Left ventricle myocardium inferior (tissue), 1 donor: ENCODE measurements at places on chromosomes 6 and 20. TPM values are rescaled to one million over a fixed set of nuclear protein-coding genes. Genes with fewer than 3 reads are reported as not detected.

DNA sequence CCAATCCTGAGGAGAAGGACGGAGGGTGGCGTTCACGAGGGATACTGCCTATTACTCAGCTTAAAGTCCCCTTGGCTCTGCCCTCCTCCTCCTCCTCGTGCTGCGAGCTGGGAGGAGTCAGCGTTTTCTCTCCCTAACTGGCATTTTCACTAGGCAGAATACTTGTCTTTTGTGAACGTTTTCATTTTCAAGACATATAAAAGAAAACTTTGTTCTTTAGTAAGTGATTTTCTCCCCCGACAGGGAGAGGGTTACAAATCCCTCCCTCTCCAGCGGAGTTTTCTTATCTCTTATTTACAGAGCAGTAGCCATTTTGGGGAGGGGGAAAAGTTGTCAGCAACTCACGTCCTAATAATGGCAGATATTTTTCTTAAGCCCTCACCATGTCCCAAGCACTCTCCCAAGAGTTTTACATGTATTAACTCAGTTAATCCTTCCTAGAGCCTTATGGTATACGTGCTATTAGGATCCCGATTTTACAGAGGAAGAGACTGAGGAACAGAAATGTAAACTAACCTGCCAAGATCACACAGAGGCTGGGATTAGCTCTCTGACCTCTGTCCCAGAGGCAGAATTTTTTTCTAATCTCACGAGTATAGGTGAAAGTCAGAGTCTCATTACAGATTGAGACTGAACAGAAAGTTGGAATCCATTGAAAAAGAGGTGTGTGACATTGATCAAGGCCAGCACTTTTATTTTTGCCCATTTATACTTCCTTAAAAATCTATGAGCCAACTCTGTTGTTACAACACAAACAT, 30.0 kb upstream of the ZNF217 start:
- H3K27ac ChIP-seq, result peak overlapping the region; percentile 92
- H3K4me1 ChIP-seq, result peaks cover 36% of the 10 kb centered on the region
- DNase-seq, result peak; percentile 56
- no peaks in the 10 kb centered on the region for H3K36me3 ChIP-seq
- H3K27me3 ChIP-seq, result no peaks in the 10 kb centered on the region

DNA sequence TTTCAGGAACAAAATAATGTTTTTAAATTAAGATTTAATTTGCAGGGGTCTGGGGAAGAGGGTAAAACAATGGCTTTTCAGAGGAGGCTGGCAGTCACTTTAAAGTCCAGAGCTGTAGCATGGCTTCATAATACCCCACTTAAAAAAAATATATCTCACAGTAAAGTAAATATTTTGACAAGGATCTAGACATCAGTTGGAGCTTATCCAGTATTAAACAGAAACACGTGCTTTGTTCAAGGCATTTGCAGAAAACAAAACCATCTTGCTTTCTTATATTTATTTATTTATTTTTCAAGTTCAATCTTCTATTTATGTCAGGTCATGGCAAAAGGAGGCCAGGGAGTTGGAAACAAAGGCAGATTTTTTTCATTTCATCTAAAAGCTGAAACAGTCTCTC, 53.3 kb upstream of the PRL start:
- no peaks in the 10 kb centered on the region for H3K27me3 ChIP-seq
- H3K36me3 ChIP-seq, result no peaks in the 10 kb centered on the region
- H3K27ac ChIP-seq, result no peak overlapping the region
- no peak for DNase-seq

SLC22A23 gene
- 7.0 TPM for total RNA-seq

- peaks cover 25% of the 10 kb centered on the region for H3K27me3 ChIP-seq
- DNase-seq, result no peak
- H3K27ac ChIP-seq, result no peak overlapping the region
- H3K36me3 ChIP-seq, result no peaks in the 10 kb centered on the region
- H3K4me1 ChIP-seq, result peaks cover 11% of the 10 kb centered on the region
Observed at GRCh38 chr20:25140968-25141367, 54.5 kb upstream of the ENTPD6 start.

OPRM1 gene
- not detected for total RNA-seq

DNA sequence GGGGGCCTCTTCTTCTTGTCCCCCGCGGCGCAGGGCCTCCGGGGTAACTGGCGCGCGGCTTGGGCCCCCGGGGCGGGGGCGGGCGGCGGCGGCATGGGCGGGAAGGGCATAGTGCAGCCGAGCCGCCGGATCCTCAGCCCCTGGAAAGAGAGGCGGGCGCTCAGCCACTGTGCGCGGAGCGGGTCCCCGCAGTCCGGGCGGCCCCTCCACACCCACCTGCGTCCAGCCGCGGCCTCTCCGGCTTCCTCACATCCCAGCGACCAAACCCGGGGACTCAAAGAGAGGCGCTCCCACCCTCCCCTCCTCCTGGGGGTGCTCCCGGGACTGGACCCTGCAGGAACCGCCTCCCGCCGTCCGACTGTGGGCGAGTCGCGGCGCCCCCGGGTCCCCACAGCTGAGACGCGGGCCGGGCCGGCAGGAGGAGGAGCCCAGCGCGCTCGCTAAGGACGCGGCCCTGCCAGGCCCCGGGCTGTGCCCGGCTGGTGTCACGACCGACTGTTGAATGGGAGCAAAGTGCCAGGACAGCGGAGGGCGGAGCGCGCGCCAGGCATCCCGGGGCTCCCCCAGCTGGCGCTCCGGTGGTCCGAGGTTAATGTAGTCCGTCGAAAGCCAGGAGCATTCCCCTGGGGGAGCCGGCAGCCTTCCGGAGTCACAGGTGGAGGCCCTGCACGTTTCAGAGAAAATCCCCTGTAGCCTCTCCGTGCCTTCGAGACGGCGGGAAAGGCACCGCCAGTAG, at the start of gene PRR18:
TSS of gene PRR18 (minus strand) at position 360 of the 736 bp plus-strand sequence. CDS start at position 110, 250 bp downstream.
- no peak within 1 kb of the TSS for H3K27ac ChIP-seq
- H3K27me3 ChIP-seq, result peaks cover 75% of the 10 kb centered on the region
- H3K36me3 ChIP-seq, result no peaks in the 10 kb centered on the region
- no peak for DNase-seq

KCNK15 gene
- 0.33 TPM for total RNA-seq

DNA sequence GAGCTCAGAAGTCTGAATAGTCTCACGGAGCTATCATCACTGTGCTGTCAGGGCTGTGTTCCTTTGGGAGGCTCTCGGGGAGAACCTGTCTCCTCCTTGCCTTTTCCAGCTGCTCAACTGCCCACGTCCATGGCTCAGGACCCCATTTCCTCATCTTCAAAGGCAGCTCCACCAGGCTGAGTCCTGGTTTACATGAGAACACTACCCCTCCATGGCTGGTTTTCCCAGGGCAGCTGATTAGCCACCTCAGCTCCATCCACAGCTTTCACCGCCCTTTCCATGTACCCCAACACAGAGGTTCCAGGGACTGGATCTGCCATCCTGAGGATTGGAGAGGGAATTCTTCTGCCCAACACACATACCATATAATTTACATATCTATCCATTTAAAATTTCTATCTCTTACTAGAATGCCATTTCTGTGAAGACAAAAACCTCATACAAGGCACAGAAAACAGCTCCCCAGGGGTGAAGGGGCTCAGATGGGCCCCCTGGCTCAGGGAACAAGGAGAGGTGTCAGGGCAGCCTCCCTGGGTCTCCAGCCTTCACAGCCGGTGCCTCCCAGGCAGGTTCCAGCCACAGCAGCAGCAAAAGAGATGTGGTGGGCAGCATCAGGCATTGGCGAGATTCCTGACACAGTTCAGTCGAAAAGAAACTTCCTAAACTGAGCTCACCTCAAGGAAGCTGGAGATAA, 2.2 kb upstream of the RAET1E start:
- no peak for DNase-seq
- H3K4me3 ChIP-seq, result no peak overlapping the region
- H3K36me3 ChIP-seq, result no peaks in the 10 kb centered on the region
- H3K27ac ChIP-seq, result no peak overlapping the region
- H3K27me3 ChIP-seq, result no peaks in the 10 kb centered on the region

DNA sequence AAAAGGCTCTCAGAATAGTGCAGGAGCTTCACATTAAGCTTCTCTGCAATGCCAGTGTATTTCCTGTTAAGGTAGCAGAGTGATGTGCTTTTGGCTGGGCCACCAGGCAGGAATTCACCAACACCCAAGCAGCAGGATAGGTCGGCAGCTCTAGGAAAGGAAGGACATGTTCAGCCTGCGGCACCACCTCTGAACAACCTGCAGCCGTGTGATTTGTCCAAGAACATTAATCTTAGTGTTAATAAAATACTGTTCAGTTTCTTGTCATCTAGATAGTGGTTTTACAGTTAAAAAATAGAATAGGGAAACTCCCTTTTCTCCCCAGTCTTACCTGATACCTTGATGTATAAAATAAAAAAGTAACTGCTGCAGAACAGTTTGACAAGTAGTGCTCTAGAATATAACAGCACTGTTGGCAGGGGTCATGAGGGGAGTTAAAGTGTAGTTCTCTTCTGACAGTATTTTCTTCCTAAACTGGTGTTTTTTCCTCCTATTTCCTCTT, 18.8 kb downstream of the ZNF292 start:
- H3K36me3 ChIP-seq, result peaks cover 3% of the 10 kb centered on the region
- H3K27ac ChIP-seq, result peak overlapping the region; percentile 46
- no peaks in the 10 kb centered on the region for H3K27me3 ChIP-seq
- DNase-seq, result peak; percentile 31
- peaks cover 63% of the 10 kb centered on the region for H3K4me1 ChIP-seq
- H3K4me3 ChIP-seq, result no peak overlapping the region

GFOD1 gene
- total RNA-seq, result 51.6 TPM

GRCh38 chr6:113719064-113719463, 138.1 kb upstream of the MARCKS start:
- H3K36me3 ChIP-seq, result no peaks in the 10 kb centered on the region
- no peaks in the 10 kb centered on the region for H3K27me3 ChIP-seq
- no peak for DNase-seq
- H3K27ac ChIP-seq, result no peak overlapping the region
- no peak overlapping the region for H3K4me3 ChIP-seq

HCK gene
- total RNA-seq, result 4.3 TPM

DNA sequence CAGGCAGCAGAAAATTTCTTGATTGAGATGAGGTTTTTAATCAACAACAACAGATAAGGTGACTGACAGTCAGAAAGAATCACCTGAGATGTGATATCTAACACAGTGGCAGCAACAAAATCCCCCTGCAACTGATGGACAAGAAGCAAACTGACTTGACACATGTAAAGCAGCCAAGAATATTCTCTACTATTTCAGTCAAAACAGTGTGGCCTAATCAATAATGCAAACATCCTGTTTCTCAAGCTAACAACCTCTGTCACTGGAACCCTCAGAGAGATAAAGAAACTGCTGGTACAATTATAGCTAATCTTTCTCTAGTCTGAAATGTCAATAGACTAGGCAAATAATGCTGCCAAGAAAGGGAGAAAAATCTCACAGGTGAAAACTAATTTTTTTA, 4.6 kb upstream of the CGA start:
- no peak overlapping the region for H3K4me3 ChIP-seq
- H3K27ac ChIP-seq, result no peak overlapping the region
- DNase-seq, result no peak
- peaks cover 5% of the 10 kb centered on the region for H3K4me1 ChIP-seq

GRCh38 chr6:44234101-44235025, 11.0 kb downstream of the SLC29A1 start:
- H3K27ac ChIP-seq, result peak overlapping the region; percentile 98
- no peaks in the 10 kb centered on the region for H3K27me3 ChIP-seq
- DNase-seq, result peak; percentile 90
